ENCODE measurements at places on chromosomes 6 and 20.

DNA sequence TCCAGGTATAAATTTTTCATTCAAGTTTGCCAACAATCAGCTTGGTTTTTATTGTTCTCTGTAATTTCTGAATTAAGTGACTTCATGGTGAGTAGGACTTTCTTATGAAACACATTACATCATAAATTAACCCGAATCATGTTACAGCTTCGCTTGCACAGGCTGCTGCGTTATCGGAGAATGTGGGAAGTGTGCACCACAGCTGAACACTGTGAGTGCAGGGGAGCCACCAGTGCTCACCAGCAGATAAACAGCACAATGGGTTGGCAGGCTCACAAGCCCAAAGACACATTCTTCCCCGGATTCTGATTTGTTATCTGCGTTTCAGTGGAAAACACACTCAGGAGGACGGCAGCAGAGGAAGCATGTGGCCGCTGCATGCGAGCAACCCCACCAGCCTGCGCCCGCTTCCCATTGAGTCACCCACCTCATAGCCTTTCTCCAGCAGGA lies 121.1 kb downstream of the GMDS start:
- DNase-seq: no peak

DNA sequence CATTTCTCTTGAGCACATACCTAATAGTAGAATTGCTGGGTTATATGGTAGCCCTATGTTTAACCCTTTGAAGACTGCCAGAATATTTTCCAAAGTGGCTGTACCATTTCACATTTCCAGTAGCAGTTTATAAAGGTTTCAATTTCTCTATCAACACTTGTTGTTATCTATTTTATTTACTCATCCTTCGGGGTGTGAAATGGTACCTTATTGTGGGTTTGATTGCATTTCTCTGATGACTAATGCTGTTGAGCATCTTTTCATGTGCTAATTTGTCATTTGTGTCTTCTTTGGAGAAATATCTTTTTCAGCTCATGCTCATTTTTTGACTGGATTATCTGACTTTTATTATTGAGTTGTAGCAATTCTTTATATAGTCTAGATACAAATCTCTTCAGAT lies 5.4 kb downstream of the ENPP4 start:
- no peak for DNase-seq

GRCh38 chr6:24940311-24940917 lies 4.7 kb upstream of the RIPOR2 start:
- DNase-seq: no peak

- DNase-seq: no peak
Observed at GRCh38 chr6:149334201-149334600, 16.7 kb downstream of the TAB2 start.

DNA sequence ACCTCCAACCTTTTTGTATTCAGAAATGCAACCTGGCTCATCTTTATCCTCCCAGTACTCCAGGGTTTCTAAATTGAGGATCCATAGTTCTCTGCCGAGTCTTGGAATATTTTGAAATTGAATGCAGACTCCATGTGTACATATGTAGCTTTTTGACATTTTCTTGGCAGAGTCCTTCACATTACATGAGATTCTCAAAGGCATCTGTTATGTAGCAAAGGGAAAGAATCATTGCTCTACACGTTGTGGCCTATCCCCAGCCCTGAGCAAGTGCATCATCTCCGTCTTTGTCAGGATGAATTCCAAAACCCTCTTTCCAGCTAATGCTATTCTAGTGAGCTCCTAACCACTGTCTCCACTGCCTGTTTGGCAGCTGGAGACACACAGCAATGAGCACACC lies 742.9 kb downstream of the DHX35 start:
- DNase-seq: no peak

DNA sequence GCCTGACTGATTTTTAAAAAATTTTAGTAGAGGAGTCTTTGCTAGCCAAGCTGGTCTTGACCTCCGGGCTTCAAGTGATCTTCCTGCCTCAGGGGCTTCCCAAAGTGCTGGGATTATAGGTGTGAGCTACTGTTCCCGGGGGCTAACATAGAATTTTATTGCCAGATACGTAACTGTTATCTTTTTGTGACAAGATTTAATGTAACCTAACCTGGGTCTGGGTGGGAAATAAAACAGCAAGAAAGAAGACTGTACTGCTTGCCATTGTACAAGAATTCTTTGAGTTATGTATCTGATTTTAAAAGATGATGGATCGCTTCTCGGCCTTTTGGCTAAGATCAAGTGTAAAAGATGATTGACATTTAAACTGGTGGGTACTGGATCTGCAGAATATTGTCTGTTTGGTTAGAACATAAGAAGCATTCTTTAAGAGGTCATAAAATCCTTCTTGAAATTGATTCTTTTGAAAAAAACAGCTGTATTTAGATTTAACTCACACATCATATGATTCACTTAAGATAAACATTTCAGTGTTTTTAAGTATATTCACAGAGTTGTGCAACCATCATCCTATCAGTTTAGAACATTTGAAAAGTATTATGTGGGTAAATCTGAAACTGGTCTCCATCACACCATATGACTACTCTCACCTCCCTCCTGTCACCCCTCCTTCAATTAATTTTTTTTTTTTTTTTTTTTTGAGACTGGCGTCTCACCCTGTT lies 21.6 kb downstream of the TPX2 start:
- DNase-seq: no peak

GRCh38 chr6:81376745-81377144 lies 375.7 kb downstream of the TENT5A start:
- no peak for DNase-seq

DNA sequence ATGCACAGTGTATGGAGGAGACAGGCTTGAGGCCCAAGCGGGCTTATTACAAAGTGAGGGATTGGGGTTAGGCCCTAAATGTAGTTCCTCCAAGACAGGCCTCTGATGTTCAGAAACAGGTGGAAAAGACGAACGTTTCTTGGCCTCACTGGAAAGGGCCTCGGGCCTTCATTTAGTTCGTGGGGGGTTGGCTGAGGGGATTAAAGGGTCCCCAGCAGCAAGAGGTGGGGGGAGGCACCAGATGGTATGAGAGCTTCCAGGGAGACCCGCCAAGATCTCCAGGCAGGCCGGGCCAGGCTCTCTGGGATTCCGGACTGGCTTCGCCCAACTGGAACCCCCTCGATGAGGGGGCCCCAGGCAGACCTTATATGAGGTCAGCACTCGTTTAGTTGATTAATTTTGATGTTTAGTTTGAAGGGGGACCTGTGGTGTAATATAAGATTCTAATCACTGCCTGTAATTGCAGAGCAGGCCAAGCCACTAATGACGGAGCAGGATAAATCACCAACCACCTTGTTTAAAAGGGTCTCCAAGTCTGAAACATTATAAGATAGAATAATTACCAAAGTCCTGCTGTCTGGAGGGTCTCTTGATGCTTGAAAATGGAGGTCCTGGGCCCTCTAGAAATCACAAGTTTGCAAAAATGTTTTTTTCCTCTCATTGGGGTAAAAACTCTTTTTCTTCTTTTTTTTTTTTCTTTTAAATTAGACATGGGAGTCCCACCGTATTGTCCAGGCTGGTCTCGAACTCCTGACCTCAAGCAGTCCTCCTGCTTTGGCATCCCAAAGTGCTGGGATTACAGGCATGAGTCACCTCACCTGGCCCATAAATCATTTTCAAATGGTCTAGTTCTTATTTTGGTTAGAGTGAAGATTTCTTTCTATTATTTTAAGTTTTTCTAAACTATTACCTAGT lies 2.2 kb downstream of the HMGA1 start:
- no peak for DNase-seq

DNA sequence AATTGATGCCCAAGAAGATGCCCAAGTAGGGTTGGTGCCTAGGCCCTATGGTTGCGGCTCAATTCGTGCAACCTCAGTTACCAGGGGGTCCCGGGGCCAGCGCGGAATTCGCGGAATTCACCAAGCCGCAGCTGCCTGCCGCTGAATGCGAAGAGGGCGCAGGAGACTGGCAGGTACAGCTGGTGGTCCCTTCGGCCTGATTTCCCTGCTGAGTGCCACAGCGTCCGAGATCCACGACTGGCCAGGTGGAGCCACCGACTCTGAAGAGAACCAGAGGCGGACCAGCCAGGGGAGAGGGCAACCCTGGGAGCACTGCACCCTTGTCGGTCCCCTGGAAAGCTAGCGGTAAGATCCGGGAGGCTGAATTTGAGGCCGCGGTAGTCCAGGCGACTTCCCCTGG lies 6.8 kb upstream of the TFAP2D start:
- DNase-seq: no peak

DNA sequence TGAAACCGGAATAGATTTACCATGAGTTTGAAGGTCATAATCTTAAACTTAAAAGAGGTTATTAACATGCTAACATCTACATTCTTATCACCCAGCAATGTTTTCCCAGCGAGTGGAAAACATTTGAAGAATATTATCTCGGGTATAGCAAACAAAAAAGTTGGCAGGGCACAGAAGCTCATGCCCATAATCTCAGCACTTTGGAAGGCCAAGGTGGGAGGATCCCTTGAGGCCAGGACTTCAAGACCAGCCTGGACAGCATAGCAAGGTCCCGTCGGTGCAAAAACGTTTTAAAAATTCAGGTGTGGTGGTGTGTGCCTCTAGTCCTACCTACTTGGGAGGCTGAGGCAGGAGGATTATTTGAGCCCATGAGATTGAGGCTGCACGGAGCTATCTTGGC lies 213.5 kb downstream of the MANEA start:
- no peak for DNase-seq

GRCh38 chr20:7579888-7580287 lies 360.4 kb downstream of the HAO1 start:
- no peak for DNase-seq

DNA sequence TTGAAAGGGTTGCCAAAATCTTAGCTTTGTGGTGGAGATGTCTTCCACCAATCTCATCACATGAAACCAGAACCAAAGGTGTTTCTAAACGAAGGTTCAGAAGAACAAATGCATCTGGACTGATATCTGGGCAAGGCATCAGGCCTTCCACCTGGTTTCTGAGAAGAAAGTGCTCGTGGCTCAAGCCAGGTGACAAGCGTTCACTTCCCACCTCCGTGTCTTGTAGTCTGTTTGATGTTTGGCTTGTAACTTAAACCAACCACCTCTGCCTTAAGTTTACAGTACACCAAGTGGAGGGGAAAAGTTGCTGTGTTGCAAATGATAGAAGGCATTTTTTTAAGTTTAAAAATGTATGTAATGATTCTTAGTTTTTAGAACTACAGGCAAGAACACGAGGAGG lies 66.9 kb upstream of the MAP3K7 start:
- DNase-seq: no peak

Measured in omental fat pad (tissue), 4 donors.